ENCODE measurements at places on chromosomes 5 and 9. TPM values are rescaled to one million over a fixed set of nuclear protein-coding genes. Genes with fewer than 3 reads are reported as not detected.
A peak's percentile ranks its signal among the peaks of the same experiment; 100 is the strongest.

The ENTPD2 gene
- 1.3 TPM for polyA plus RNA-seq

The GABRA6 gene
- not detected for polyA plus RNA-seq

The CEP78 gene
- polyA plus RNA-seq, result 31.7 TPM

DNA sequence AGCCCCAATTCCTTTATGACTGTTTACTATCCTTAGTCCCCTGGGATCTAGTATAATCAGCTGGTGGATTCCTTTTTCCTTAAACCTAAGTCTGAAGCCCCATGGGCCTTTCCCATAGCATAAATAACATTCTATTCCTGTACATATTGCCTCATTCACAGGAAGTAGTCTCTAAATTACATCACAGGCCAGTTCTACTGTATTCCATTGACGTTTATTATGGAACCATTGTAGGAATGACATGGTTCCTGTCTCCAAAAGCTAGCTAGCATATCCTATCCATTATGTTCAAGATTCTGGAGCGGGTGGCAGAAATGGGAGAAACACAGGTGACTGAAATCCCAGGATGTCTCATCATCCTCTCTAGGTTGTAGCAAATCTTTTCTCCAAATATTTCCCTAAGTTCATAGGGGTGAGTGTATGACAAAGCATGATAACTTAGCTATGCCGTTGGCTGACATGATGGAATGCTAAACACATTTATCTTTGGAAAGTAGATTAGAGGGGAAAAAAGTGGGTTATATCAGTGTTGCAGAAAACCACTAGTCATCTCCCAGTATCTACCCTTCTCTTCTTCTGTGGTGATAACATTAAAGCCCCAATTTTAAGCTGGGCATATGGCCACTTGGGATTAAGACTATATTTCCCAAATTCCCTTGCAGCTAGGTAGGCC lies 140.1 kb downstream of the FGF1 start:
- DNase-seq, result no peak

GRCh38 chr5:55160493-55161209 lies 680 bp downstream of the GPX8 start:
- DNase-seq, result no peak

DNA sequence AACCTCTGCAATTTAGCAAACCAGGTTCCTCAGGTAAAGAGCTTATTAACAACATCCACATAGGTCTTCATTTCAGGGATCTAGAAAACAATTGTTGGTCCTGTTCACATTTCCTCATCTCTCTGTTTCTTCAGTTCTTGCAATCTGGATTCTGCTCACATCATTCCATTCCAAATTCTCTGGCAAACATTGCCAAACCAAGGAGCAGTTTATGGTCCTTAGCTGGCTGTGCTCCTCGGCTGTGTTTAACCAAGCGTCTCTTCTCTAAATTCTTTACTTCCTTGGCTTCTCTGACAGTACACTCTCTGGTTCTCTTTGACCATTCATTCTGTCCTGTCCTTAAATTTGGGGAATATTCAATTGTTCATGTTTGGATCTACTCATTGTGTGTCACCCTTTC lies 65.8 kb upstream of the RANBP3L start:
- DNase-seq, result no peak

DNA sequence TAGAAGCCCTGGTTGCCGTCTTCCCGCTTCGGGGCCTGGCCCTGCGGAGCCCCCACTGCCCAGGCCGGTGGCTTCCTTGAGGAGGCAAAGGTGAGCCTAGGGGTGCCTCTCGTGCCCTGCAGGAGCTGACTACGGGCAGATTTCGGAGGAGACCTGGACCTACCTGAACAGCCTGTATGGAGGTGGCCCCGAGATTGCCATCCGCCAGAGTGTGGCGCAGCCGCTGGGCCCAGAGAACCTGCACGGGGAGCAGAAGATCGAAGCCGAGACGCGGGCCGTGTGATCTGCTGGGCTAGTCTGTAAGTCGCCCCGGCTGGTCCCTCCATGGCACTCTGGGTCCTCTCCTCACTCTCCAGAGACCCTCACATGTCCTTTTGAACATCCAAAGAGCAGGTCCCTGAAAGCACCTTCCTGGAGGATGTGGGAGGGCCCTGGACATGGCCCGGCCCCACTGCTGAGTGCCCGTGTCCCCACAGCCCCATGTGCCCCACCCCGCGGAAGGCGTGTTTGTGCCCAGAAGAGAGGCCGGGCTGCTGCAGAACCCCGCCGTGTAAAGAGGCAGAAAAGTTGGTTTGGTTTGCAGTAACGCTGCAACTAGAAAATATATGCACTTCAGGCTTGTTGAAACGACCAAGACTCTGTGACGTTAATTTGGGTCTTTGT lies 44.9 kb downstream of the USP20 start:
- no peak for DNase-seq

The FCN2 gene
- polyA plus RNA-seq, result not detected

The DBH gene
- not detected for polyA plus RNA-seq

DNA sequence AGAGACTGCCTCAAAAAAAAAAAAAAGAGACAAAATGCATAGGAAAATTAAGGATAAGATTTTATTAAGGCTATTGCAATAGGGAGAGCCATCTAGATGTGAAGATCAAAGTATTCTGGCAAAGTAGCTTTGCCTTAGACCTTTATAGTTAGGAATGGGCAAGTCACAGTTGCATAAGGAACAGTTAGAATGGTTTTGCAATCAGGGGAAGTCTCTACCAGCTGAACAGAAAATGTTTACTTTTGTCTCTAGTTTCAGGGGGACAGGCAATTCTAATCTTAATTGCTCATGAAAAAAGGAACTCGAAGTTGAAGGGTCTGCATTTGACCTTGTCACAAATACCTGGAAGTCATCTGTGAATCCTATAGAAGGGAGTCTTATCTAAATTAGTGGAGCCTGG lies 13.1 kb upstream of the ATP6V1G1 start:
- DNase-seq, result no peak

DNA sequence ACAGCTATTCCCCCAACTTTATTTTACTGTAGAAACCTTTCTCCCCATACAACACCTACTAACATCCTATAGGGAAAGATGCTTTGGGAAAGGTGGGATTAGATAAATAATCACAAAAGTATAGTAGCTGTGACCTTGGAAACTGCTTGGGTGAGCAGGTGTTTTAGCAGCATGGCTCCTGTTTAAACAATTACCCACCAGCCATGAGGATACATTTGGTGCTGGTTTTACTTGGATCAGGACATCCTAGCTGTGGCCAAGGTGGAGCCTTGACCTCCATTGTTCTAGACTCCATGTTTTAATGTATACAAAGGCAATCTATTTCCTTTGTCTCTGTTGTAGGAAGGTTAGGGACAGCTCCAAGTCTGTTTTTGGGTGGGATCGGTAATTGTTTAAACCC lies 56.8 kb upstream of the ALDH1B1 start:
- no peak for DNase-seq

DNA sequence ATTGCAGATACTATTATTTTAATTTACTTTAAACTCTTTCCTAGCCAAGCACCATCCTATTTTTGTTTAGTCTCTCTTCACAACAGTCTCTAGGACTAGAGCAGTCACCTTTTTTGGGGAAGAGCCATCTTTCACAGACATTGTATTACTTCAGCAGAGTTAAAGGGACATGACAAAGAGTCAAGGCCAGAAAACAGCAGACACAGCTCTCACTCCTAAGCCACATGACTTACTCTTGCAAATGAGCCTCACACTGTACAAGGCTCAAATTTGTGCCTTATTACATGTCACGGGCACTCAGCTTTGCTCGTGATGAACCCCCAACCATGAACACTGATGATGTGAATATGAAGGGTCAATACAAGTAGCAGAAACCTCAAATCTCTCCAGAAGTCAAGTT lies 104.3 kb downstream of the ZNF608 start:
- DNase-seq, result no peak

- DNase-seq, result no peak
Observed at GRCh38 chr9:72529531-72529930, 8.1 kb downstream of the TMC1 start.

DNA sequence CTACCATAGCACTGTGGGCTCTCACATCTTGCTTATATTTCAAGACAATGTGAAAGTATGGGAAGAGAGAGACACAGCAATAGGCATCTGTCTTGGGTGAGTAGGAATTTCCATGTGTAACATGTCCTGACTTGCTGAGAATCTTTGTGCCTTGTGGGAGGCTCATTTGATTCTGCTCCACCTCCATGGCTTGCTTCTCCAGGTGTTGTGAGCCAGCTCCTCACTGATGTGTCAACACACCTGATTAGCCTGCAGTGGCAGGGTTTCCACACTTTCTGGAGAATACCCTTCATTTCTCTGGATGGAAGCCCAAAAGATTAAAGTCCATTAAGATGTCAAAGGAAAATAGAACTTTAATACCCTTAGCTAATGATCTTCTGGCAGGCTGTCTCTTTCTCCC lies 613.6 kb downstream of the ZNF608 start:
- DNase-seq, result no peak

- DNase-seq, result no peak
Observed at GRCh38 chr9:6153425-6153824, 62.2 kb upstream of the IL33 start.

DNA sequence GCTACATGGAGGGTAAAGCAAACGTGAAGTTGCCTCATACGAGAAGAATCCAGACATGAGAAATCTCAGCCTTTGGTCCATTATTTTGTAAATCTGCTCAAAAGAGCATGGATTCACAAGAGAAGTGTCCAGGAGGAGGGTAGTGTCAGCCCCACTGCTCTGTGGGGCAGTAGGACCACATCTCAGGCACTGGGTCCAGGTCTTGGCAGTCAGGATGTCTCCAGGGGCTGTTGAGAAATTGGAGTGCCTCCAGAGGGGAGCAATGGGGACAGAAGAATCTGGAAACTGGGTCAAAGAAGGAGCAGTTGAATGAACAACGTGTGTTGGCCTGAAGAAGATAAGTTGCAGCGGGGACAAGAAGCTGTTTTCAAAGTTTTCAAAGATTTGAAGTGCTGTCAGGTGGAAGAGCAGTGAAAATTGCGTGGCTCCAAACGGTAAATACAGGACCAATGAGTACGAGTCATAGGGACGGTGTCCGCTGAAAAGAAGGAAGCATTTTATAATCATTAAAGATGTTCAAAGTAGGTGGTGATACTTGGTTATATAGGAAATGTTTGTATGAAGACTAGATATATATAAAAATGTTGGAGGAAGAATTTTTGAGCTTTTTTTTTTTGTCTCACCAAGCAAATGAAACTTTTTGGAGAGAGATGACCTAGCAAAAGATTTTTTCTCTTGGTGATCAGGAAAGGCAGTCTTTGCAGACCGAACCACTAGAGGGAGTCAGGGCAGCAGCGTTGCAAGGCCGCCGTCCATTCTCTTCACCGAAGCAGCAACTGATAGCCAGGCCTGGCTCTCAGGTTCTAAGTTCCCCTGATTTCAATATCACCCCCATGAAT lies 57.1 kb upstream of the ZBED3 start:
- peak; percentile 13 for DNase-seq

- no peak for DNase-seq
Observed at GRCh38 chr9:110622368-110622767, 42.8 kb upstream of the SVEP1 start.
